Airway epithelial cell (primary cell): ENCODE measurements at places on chromosomes 3 and 15. TPM values are rescaled to one million over a fixed set of nuclear protein-coding genes. Genes with fewer than 3 reads are reported as not detected.

The TMEM39A gene
- 28.7 and 29.1 TPM in 2 replicates for total RNA-seq

The CCDC39 gene
- total RNA-seq, result not detected in 2 replicates

The LMOD3 gene
- not detected in 2 replicates for total RNA-seq

The PPP1R14D gene
- not detected in 2 replicates for total RNA-seq

The ZMYND10 gene
- 1.1 and 1.4 TPM in 2 replicates for total RNA-seq

The SPINK8 gene
- total RNA-seq, result not detected in 2 replicates

The NAALADL2 gene
- 0.23 and 0.92 TPM in 2 replicates for total RNA-seq
